ENCODE measurements at places on chromosomes 12 and 14.

- no peak for DNase-seq
Observed at GRCh38 chr12:106774808-106775524, 484 bp downstream of the RIC8B start.

GRCh38 chr12:47577206-47577989 is 128.4 kb downstream of the RPAP3 start:
- DNase-seq = no peak

DNA sequence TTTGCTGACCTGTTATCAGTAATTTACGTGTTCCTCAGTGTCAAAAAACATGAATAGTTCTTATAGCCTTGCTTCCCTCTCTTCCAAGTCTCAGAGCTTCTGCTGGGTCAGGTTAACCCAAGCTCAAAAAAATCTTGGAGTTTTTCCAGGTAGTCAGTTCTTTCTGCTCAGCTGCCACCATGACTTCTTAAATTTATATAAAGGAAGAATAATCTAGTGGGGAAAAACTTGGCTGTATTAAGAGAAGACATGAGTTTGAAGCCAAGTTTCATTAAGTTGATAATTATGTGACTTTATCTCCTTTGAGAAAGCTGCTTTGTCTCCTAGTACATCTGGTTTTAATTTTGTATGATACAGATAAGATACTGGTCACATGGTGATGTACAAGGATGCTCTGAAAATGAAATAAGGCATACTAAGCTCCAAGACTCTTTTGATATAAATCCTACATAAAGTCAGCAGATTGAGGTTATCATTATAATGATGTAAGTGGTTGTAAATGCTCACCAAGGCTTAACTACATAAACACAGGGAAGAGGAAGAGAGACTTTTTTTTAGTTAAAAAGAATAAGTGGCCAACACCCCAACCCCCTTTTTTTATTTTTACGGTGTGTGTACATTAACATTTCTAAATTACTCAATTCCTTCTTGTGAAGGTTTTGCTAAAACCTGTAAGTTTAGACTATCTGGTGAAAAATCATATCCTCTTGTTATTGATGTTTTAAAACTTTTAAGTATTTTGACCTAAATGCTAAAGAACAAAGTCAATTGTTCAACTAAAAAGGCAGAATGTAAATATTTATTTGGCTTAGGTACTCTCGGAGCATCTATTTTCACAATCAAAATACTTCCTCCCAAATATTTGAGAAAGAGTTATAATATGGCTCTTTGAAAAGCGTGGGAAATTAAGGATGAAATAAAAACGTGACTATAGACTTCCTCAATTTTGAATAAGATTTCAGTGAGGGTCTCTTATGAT is 84.1 kb upstream of the SLC38A2 start:
- DNase-seq = no peak

- no peak for DNase-seq
Observed at GRCh38 chr12:11748903-11749302, 99.4 kb downstream of the ETV6 start.

- DNase-seq = no peak
Observed at GRCh38 chr14:61530896-61531295, 164.4 kb upstream of the HIF1A start.

GRCh38 chr12:32551058-32551457 is 128.0 kb upstream of the DNM1L start:
- DNase-seq = no peak

DNA sequence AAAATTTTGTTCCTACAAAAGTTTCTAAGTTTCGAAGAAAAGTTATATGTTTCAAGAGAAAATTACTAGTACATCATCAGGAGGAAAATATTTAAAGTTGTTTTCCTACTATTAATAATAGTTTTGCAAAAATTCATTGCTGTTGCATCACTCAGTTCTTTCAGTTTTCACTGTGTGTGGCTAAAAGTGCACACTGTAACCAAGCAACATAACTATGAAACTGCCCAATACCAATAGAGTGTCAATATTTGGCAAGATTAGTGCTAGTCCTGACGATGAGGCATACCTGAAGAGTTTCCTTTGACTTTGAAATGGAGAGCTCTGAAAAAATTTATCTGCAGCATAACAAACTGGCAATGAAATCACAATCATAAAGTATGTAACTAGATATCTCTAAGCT is 194.3 kb downstream of the CPNE8 start:
- DNase-seq = no peak

- no peak for DNase-seq
Observed at GRCh38 chr12:57190037-57190436, 26.6 kb upstream of the NXPH4 start.

DNA sequence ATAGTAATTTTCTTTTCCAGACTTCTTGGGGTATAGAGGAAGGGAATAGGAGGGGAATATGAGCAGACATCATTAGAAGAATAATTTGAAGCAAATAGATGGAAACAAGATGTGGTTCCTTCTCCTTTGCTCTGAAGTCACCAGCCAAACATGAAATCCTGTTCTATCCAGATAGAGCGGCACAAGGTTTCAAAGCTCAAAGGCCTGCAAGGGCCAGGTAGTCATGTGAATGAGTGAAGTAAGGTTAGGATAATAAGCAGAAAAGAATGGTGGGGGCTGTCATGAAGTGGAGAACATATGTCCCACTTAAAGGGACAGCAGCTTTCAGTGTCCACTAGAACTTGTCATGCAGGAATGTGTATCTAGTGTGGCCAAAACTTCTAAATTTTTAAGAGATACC is 2.5 kb upstream of the IKZF4 start:
- no peak for DNase-seq

DNA sequence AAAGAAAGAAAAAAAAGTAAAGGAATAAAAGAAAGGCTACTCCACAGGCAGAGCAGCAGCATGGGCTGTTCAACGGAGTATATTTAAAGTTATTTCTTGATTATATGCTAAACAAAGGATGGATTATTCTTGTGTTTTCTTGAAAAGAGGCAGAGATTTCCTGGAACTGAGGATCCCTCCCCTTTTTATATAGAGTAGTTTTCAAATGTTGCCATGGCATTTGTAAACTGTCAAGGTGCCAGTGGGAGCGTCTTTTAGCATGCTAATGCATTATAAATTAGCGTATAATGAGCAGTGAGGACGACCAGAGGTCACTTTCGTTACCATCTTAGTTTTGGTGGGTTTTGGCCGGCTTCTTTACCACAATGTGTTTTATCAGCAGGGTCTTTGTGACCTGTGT is 383.0 kb downstream of the PCNX1 start:
- DNase-seq = no peak

DNA sequence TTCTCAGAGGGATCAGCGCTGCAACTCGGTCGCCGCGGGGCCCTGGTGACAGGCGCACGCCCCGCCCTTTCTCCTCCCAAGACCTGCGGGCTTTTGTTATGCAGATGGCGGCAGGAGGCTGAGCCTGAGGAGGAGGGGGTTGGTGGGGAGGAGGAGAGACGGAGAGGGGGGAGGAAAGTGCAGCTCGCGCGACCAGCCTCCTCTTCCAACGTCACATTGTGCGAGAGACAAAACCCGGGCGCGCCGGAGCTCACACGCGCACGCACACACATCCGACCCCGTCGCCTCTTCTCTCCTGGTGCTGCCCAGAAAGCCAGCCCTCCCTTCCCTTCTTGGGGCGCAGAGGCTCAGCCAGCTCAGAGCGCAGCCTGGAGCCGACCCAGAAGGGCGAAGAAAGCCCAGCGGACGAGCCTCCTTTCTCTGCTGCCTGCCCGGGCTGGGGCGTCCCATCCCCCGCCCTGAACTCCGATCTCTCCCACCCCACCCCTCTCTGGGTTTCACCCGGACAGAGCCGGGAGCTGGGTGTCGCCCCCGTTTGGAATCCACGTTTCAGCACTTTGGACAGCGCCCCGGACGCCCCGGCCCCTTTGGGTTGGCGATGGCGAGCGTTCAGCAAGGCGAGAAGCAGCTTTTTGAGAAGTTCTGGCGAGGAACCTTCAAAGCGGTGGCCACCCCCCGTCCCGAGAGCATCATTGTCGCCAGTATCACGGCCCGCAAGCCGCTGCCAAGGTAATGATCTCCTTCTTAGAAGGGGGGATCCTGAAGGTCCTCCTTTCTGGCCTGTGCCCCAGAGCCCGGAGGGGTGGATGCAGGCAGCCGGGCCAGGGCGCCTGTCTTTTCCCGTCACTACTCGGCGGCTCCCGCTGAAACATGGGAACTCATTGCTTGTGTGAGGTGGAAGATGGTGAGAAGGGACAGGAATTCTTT is at the start of gene SRRM4:
SRRM4 (plus strand) TSS at position 257 of the 927 bp plus-strand sequence; CDS start at position 599, 342 bp downstream.
- DNase-seq = no peak

GRCh38 chr12:34395056-34396005 is 373.0 kb downstream of the ALG10 start:
- no peak for DNase-seq

DNA sequence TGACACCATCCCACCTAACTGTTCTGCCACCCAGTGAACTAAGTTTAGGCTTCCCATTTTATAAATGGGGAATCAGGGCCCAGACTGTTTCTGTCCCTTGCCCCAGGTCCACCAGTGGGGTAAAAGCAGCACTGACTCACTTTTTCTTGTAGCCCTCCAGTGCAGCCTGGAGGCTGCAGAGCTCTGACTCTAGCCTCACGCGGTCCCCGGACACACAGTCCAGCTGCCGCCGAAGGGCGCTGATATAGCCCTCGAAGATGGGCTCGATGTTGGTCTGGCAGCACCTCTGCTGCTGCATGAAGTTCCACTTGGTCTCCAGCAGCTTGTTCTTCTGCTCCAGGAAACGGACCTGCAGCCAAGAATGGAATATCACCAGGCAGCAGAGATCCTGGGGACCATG is 2.6 kb downstream of the KRT82 start:
- DNase-seq = no peak

DNA sequence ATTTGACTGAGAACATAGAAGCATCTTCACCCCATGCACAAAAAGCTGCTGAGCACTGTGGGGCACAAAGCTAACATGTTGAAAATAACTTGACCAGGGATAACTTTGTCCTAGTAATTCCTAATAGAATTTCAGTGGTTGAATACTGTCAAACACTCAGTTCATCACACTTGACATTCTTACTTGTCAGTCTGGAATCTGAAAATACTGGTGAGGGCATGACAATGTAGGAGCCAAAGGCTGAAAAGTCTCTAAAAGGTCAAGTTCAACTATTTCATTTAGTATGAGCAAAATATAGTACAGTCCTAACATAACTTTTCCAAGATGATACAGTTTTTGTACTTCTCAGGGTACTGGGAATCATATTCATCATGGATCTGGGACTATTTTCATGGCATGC is 504.4 kb upstream of the LMO3 start:
- DNase-seq = no peak

GRCh38 chr12:125216756-125217155 is 151.5 kb downstream of the AACS start:
- DNase-seq = no peak

GRCh38 chr12:102534899-102535298 is 54.5 kb upstream of the IGF1 start:
- no peak for DNase-seq

DNA sequence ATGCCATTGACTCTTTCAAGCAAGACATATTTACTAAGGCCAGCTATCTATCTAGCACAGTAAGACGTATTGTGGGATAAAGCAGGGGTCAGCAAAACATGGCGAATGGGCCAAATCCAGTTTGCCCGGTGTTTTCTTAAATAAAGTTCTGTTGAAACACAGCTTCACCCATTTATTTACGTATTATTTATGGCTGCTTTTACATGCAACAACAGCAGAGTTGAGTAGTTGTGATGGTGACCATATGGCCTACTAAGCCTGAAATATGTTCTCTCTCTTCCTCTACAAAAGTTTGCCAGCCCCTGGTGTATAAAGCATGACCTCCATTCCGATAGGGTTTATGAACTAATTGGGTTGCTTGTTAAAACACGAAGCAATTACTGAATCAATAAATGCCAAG is 322.1 kb downstream of the CCDC91 start:
- no peak for DNase-seq

DNA sequence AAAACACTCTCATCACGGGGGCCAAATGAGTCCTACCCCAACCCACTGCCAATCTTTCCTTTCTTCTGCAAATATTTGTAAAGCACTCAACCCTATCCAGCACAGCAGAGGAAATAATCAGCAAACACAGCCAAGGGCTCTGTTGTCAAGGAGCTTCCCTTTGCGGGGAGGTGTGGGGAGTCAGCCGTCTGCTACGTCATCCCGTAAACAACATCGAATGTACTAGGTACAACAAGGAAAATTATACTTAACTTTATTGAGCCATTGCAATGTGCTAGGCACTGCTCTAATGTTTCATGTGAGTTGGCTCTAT is 22.8 kb downstream of the TMEM63C start:
- DNase-seq = no peak

GRCh38 chr12:85182699-85183098 is 97.3 kb upstream of the ALX1 start:
- DNase-seq = no peak
